Left ventricle myocardium inferior (tissue), 1 donor: ENCODE measurements at places on chromosomes 16 and 17.

DNA sequence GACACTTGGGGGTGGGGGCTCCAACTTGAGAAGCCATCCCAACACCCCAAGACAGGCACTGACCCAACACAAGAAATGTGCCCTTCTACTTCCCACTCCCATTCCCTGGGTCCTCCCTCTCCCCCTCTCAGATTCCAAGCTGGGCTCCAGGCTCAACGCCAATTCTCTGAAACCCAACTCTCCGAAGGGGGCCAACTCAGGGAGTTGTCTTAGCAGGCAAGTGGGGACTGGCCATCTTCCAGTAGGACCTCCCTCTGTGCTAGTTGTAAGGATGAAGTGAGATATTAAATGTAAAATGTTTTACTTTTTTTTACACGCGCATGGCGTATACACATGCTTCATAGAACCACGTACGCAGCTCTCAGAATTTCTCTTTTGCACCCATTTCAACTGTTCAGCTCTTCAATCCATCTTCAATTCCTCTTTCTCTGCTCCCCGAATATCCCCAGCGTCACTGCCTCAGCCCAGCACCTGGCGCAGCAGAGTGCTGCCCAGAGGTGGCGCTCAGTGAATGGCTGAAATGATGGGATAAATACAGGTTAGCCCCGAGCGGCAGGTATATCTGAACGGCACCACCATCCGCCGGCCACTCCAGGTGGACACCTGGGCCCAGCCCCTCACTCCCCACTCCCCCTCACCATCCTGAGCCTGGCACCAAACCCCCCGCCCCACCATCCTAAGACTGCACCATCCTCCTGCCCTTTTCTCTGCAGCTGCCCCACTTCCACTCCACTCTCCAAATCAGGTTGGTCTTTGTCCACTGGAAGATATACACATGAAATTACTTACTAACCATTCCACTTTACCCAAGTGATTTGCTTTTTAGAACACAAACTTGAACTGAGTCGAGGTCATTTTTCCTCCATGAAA, 43.9 kb upstream of the TNRC6C start:
- DNase-seq: no peak

DNA sequence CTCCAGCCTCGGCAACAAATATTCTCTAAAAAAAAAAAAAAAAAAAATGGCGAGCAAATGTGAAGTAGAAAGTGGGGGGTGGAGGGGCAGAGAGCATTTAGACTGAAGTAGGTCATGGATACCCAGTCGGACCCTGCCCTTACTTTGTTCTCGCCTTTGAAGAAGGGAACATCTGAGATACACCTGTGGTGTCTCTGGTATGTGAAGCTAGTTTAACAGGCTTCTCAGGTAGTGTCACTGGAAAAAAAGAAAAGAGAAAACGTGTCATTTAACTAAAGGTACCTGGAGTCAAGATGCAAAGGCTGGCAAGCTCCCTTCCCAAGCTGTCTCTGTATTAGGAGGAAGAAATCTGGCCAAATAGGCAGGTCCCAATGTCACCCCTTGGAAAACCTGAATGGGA, 8.0 kb downstream of the FBF1 start:
- no peak for DNase-seq

DNA sequence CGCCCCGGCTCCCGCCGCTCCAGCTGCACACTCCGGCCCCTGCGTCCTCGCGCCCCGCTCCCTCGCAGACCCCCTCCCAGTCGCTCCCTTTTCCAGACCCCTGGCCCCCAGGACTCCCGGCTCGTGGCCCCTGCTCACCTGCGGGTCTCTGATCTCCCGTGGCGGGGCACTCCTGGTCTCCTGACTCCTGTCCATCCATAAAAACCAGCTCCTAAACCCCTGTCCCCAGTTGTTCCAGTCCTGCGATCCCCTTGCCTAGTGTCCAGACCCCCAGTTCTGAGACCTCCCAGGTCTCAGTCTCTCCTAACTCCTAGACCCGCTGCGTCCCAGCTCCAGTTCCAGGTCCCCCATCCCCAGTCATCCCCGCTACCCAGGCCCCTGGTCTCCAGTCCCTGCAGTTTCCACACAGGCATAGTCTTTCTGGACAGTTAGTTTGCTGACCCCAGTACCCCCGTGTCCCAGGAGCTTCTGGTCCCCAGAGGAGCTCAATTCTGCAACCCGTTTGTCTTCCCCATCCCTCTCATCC, 379 bp downstream of the SNX29 start:
- DNase-seq: no peak

- DNase-seq: no peak
Measured at GRCh38 chr17:46922487-46922803, 515 bp upstream of the GOSR2 start.
